Breast epithelium (tissue), 4 donors: ENCODE measurements at places on chromosomes 5 and 9.

- DNase-seq: no peak
Measured at GRCh38 chr5:41927604-41928003, 2.5 kb downstream of the FBXO4 start.

- DNase-seq: no peak
Measured at GRCh38 chr9:27350382-27350976, 53.5 kb upstream of the EQTN start.

GRCh38 chr9:114282104-114282485, 40.8 kb upstream of the ORM1 start:
- no peak for DNase-seq

DNA sequence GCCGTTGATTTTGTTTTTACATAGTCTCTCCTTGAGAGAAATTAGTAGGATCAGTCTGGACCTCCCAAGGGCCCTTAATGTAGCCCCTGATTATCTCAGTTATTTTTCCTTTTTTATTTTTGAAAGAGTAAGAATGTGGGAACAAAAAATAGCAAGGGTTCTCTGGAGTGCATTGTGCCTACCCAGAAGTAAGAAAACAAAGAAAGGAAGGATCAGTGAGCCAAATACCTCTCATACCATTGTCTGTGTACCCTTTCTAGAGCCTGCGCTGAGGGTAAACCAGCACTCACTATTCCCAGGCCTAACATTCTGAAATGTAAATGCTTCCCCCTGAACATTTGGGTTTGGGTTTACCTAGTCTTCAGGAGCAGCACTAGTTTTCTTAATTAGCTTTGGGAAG, 213.0 kb upstream of the TARS1 start:
- no peak for DNase-seq

- no peak for DNase-seq
Measured at GRCh38 chr9:135074354-135075233, 12.9 kb upstream of the OLFM1 start.

DNA sequence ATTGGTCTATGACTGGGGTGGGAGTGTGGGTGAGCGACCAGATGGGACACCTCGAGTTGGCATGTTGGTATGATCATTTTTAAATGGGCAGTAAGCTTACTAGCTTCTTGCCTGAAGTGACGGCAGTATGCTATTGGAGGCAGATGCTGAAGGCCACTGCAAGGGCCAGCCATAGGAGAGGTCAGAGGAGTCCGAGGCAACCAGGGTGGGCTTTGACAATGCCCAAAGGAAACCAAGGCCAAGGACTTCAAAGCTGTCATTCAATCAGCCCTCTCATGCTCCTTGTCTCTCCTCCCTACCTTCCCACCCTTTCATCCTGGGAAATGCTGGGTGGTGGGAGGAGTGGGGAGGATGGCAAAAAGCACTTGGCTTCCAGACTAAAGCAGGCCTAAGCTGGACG, 57.1 kb upstream of the GLRX start:
- DNase-seq: no peak

DNA sequence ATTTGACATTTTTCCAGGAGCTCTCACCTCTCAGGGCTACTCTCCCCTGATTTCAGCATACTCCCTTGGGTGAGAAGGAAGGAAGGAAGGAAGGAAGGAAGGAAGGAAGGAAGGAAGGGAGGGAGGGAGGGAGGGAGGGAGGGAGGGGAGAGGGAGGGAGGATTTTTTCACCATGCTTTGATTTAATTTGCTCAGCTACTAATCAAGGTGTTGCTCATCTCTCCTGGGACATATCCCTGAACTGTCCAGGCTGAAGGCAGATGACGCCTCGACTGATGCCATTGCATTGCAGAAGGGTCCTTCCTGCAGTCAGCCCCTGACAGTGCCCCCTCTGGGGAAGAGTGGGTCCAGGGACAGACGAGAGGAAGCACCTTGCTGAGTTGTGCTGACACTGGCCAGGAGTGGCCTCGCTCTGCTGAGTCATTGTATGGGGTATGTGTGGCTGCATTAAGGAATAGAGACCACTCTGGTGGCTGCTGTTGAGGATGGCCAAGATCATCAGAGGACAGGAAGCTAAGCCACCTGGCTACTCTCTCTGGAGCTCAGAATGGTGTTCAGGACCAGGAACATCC, 43.6 kb upstream of the CRB2 start:
- no peak for DNase-seq

GRCh38 chr9:73213300-73213699, 61.6 kb downstream of the ANXA1 start:
- no peak for DNase-seq

DNA sequence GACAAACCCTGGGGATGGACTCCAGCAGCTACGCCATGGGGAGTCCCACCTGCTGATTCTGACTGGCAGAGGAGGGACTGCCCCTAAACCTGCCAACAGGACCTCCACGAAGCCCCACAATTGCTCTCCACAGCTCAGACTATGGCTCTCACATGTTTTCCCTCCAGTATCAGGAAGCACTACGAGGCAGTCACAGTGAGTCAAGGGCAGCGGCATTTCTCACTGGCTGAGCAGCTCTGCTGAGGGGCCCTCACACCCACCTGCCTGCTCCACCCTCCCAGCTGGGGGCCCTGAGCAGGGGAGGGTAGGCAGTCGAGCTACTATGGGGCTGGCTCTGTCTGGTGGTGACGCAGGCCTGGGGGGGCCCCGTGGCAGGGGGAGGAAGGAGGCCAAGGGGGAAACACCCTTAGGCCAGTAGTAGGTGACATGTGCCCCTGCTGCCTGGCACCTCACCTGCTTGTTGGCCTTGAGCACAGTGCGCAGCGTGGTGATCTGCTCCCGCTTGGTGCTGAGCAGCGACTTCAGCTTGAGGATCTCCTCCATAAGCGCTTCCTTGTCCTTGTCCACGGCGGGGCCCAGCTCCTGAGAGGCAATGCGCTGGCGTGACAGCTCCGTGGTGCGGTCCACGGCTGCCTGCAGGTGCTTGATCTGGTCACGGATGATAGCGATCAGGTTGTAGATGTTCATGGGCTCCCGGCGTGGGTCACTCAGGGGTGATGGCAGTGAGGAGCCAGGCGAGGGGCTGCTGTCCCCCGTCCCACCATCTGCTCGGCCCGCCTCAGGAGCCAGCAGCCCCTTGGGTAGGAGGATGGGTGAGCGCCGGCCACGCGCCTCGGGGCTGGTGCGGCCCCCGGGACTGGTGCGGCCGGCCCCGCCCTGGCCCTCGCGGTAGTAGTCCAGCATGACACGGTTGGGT, 46.3 kb downstream of the BICD2 start:
- DNase-seq: peak; percentile 15

DNA sequence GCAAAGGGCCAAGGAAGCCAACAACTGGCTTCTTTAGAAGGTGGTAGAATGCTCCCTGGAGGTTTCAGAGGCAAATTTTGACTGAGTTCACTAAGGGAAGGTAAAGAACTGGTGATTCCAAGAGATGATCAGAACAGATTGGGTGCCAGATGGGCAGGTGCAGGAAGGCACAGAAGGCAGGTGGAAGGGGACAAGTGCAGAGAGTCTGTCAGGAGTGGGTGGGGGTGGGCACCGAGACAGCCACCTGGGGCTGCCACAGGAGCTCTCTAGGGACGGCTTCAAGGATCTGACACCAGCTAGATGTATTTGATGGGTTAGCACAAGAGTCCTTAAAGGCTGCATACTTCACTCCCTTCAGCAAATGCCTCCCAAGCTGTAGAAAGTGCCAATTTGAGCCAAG, 207.3 kb downstream of the PTTG1 start:
- DNase-seq: no peak

- DNase-seq: no peak
Measured at GRCh38 chr9:101673642-101674041, 64.8 kb downstream of the GRIN3A start.

GRCh38 chr9:117678871-117679270, 25.3 kb upstream of the TLR4 start:
- DNase-seq: no peak

- no peak for DNase-seq
Measured at GRCh38 chr9:14097666-14098415, 216.1 kb downstream of the NFIB start.

- no peak for DNase-seq
Measured at GRCh38 chr9:137569609-137570203, 9.0 kb downstream of the DPH7 start.

- DNase-seq: no peak
Measured at GRCh38 chr9:2220036-2220435, 204.9 kb downstream of the SMARCA2 start.

- DNase-seq: no peak
Measured at GRCh38 chr9:21993893-21994555, at the start of gene CDKN2A. CDKN2A (minus strand) TSS chr9:21994392.

- DNase-seq: no peak
Measured at GRCh38 chr9:14453286-14453685, 139.3 kb upstream of the NFIB start.

DNA sequence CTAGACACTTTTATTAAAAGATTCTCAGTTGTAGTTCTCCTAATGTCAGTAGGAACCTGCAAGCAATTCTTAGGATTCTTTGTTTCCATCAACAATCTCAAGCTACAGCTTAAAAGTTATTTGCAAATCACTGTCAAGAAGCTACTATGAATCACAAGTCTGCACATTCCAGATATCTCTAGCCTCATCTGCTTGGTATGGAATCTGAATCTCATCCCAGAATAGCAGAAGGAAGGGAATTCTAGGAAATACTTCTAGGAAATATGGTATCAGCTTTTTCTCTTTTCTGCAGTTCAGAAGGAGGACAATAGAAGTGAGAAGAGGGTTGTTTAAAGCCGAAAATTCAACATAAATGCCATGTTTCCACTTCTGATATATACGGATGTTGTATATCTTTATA, 792.2 kb upstream of the CDH9 start:
- no peak for DNase-seq

DNA sequence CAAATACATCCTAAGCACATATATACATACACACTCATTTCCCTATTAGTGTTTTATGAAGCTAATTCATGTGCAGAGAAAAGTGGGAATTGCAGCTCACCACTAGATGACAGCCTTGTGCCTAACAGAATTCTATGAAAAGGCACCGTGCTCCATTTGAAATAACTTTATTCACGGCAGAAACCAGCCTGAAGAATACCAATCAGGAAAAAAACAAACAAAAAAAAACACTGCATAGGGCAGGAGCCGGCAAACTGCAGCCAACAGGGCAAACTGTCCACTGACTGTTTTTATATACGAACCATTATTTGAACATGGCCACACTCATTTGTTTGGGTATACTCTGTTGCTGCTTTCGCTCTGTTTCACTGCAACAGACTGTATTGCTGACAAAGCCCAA, 33.6 kb downstream of the ERMP1 start:
- DNase-seq: no peak

DNA sequence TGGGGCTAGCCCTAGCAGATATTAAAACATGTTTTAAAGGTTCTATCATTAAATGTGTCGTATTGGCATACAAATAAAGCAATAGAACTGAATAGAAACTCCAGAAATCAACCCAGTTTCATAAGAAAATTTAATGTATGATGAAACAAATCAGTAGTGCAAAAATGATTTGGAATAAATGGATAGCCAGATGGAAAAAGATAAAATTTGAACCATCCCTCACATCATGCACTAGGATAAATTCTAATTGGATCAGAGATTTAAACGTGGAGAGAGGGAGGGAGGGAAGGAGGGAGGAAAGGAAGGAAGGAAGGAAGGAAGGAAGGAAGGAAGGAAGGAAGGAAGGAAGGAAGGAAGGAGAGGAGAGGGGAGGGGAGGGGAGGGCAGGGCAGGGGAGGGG, 235.3 kb downstream of the SEC61B start:
- DNase-seq: no peak

DNA sequence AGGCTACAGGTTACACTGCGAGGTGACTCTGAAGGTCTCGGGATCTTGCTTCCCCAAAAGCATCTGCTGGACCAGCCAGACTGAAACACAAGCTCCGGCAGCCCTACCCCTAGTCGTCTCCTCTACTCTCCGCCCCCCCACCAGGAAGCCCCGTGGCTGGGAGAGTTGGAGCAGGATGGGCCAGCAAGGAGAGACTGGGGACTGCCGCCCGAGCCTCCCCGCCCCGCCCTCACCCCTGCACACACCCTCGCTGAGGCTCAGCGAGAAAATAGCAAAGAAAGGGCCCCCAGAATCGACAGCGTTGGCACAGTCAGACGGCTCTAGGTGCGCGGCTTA, 1.3 kb downstream of the TRIM7 start:
- DNase-seq: no peak

GRCh38 chr9:96113032-96113431, 188.9 kb downstream of the HSD17B3 start:
- no peak for DNase-seq

DNA sequence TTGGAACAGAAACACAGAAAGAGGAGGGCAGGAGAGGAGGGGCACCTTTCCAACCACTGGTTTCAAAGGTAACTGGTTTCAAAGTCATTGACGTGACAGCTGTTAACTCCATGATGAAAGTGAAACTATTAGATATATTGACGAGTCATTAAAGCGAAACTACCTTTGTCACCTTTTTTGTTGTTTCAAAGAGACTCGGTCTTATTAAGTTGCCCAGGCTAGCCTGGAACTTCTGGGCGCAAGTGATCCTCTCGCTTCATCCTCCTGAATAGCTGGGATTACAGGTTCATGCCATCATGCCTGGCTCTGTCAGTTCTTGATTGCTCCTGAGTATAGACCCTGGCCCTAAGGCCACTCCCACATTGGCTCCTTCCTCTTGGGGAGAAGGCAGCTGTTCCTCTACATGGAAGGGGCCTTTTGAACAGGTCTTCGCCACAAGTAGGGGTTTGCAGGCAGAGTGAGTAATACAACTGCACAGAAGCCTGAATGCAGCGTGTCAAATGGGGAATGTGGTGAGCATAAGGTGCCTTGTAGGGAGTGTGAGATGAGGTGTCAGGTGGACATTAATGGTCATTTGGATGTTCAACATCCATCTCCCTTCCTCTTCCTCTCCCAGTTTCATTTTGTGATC, 3.4 kb upstream of the F12 start:
- DNase-seq: no peak

DNA sequence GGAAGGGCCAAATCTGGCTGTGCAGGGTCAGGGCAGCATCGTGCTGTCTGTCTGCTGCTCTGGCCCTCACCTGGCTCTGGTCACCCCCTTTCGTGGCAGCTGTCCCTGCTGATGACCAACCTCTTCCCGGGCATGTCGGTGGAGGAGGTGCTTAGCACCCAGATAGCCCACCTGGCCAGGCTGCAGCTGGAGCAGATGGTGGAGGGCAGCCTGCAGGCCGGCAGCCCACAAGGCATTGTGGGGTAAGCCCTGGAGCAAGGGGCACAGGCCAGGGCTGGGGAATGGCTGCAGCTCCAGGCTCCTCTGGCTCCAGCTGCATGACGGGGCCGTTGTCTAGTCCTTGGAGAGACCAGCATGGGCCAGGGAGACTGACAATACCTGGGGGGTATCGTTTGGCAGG, 8.2 kb downstream of the TOR2A start:
- no peak for DNase-seq

DNA sequence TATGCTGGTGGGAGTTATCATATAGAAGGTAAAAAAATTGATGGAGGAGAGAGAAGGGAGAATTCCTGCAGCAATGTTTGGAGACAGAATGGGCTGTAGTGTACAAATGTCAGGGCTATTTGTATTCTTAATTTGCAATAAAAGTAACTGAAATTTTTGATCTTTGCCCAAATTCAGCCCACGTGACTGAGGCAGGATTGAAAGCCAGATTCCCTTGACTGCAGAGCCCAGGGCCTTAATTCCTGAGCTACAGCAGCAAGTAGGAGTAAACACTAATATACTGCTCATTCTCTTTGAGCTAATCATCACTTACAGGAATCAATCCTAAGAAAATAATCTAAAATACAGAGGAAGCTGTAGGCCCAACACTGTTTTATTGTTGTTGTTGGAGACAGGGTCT, 5.2 kb upstream of the ANXA6 start:
- no peak for DNase-seq

- DNase-seq: no peak
Measured at GRCh38 chr9:36966371-36967097, 67.5 kb downstream of the PAX5 start.
